ENCODE measurements at places on chromosomes 7 and 10. TPM values are rescaled to one million over a fixed set of nuclear protein-coding genes. Genes with fewer than 3 reads are reported as not detected.
A peak's percentile ranks its signal among the peaks of the same experiment; 100 is the strongest.

- no peak for DNase-seq
- H3K4me3 ChIP-seq: no peak overlapping the region
- no peaks in the 10 kb centered on the region for H3K27me3 ChIP-seq
- H3K27ac ChIP-seq: no peak overlapping the region
- H3K36me3 ChIP-seq: no peaks in the 10 kb centered on the region
- no peaks in the 10 kb centered on the region for H3K4me1 ChIP-seq
Measured at GRCh38 chr7:133983685-133984419, 143.3 kb upstream of the LRGUK start.

DNA sequence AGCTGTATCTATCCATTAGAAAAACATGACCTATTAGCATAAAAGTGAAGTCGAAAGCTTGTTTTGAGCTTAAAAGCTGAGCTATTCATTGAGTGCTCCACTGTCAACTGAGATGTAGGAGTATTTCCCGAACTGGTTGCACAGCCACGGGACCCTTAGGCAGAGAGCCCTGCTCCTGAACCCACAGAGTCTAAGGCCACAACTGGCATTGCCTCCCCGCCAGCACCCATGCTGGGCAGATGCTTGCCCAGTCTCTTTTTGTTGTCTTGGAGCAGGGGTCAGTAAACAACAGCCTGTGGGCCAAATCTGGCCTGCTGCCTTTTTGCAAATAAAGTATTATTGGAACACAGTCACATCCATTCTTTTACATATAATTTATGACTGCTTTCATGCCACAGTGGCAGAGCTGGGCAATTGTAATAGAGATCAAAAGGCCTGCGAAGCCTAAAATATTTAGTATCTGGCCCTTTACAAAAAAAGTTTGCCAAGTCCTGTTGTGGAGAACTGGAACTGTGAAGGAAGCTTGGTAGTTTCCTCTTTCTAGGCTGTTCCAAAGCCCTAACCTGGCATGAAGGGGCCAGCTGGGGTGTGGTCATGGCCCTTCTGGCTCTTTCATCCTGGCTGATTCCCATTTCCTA lies 58.4 kb upstream of the WAPL start:
- no peak overlapping the region for H3K27ac ChIP-seq
- H3K27me3 ChIP-seq: no peaks in the 10 kb centered on the region
- no peaks in the 10 kb centered on the region for H3K4me1 ChIP-seq
- H3K4me3 ChIP-seq: no peak overlapping the region
- no peaks in the 10 kb centered on the region for H3K36me3 ChIP-seq

DNA sequence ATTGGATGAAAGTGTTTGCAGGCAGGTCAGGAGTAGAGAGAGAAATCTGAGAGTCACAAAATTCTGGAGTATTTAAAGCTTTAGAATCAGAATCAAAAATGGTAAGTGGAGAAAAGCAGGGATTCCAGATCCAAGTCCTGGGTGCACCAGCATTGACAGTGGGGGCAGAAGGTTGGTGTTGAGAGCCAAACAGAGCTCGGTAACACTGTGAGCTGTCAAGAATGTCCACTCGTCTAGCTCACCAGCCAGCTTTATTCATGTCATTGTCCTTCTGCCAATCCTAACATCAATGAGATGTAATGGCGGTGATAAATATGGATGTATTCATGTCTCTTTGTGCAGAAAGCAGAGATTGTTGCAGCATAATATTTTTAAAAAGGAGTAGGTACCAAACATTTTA lies 128.8 kb downstream of the KLF6 start:
- no peak overlapping the region for H3K4me3 ChIP-seq
- H3K27ac ChIP-seq: no peak overlapping the region
- H3K36me3 ChIP-seq: no peaks in the 10 kb centered on the region
- H3K27me3 ChIP-seq: no peaks in the 10 kb centered on the region

GRCh38 chr7:98619450-98620321 lies 2.6 kb downstream of the NPTX2 start:
- H3K36me3 ChIP-seq: no peaks in the 10 kb centered on the region
- H3K27me3 ChIP-seq: peaks cover 30% of the 10 kb centered on the region
- peak overlapping the region; percentile 6 for H3K4me3 ChIP-seq
- H3K27ac ChIP-seq: no peak overlapping the region

DNA sequence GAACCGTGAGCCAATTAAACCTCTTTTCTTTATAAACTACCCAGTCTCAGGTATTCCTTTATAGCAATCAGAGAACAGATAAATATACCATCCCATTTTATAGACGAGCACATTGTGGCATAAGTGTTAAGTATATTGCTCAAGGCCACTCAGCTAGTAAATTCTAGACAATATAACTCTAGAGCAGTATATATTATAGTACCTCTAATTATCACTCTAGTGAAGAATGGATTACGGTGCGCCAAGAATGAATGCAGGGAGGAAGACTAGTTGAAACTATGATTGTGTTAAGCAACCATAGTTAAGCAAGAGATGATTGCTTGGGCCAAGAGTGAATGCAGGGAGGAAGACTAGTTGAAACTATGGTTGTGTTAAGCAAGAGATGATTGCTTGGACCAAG lies 60.9 kb downstream of the BRAF start:
- H3K27me3 ChIP-seq: no peaks in the 10 kb centered on the region
- H3K4me1 ChIP-seq: peaks cover 21% of the 10 kb centered on the region

GRCh38 chr10:119275085-119275484 lies 67.7 kb downstream of the GRK5 start:
- no peaks in the 10 kb centered on the region for H3K27me3 ChIP-seq
- H3K27ac ChIP-seq: peak overlapping the region; percentile 41

DNA sequence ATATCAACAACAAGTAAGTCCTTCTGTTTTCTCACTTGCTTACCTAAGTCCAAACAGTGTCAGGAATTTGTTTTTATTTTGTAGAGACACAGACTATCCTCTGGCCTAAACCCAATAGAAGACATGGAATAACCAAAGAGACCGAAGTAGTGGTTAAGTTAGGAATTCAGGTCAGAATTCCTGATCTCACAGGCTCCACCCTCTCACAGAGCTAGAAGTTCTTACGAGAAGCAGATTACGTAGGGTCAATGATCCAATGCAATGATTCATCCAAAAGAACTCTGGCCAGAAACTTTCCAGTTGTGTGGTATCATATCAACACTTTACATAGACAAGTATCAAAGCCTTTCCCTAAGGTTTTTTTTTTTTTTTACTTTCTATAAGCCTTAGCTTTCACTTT lies 73.8 kb downstream of the IQUB start:
- no peak for DNase-seq
- no peaks in the 10 kb centered on the region for H3K4me1 ChIP-seq
- no peak overlapping the region for H3K4me3 ChIP-seq
- no peak overlapping the region for H3K27ac ChIP-seq
- no peaks in the 10 kb centered on the region for H3K36me3 ChIP-seq
- no peaks in the 10 kb centered on the region for H3K27me3 ChIP-seq

The IGFBP1 gene
- total RNA-seq: not detected

The CPED1 gene
- total RNA-seq: 14.1 TPM

The HOXA5 gene
- total RNA-seq: 21.6 TPM

The LIPJ gene
- not detected for total RNA-seq
